ENCODE measurements at places on chromosomes 5 and 9. TPM values are rescaled to one million over a fixed set of nuclear protein-coding genes. Genes with fewer than 3 reads are reported as not detected.

- DNase-seq: no peak
These were observed 137.4 kb downstream of the SCAMP1 start for GRCh38 chr5:78497573-78498533.

GRCh38 chr9:4923141-4923540, 61.9 kb upstream of the JAK2 start:
- no peak for DNase-seq

GRCh38 chr5:72539726-72540125, 32.5 kb upstream of the ZNF366 start:
- no peak for DNase-seq

- DNase-seq: no peak
These were observed 64.6 kb downstream of the YTHDC2 start for GRCh38 chr5:113578091-113578490.

DNA sequence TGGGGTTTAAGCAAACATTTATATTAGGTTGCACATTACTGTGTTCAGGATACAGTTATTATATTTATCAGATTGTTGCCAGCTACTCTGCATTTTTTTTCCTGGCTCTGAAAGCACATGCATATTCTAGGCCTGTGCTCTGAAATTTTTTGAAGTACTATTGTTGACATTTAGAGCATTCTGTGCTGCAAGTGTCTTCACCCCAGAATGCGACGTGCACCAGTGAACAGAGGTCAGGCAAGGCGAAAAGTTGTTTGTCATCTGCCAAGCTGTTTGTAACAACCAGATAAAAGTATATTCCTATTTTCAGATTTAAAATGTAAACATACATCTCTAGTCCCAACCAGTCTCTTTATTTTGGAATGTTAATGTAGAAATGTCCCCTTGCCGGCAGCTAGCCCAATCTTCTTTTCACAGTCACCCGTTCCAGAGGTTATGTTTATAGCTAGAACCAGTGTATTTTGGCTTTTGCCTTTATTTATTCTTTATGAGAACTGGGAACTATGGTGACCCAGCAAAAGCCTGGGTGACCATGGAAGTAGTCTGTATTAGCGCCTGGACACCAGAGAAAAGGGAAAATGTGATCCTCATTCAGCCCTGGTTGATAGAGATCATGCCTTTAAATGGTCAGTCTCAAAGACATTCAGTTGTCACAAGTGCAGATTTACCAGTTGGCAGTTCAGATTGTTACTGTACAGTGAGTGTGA, 84.6 kb downstream of the NDUFAF2 start:
- peak; percentile 75 for DNase-seq

DNA sequence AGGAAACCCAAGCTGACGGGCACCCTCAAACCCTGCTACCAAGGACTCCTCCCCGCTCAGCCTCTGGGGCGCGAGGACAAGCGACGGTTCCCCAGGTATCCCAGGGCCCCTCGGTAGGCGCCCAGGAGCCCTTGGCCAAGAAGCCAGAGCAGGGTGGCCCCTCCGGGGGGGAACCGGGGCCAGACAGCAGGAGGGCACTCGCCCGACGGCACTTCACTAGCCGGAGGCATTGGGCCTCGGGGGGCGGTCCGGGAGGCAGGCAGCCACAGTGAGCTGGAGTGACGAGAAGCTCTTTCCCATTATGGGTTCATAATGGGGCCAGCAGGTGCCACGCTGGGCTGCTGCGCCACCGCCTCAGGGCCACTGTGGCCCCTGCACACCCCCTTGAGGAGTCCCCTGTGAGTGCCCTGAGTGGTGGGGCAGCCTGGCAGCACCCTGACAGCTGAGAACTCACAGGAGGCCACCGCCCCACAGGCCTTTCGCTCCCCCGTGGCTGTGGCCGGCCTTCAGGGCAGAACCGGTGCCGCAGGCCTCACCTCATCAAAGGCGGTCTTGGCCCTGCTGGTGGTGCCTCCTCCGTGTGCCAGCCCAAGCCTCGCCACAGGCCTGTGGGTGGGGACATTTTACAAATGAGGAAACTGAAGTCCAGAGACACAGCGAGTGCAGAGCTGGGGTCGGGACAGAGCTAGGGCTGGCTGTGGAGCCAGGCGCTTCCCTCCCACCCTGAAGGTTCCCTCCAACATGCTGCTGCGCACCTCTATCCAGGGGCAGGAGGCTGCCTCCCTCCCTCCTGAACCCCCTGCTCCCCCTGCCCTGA, 68.7 kb downstream of the PSMB7 start:
- DNase-seq: no peak

DNA sequence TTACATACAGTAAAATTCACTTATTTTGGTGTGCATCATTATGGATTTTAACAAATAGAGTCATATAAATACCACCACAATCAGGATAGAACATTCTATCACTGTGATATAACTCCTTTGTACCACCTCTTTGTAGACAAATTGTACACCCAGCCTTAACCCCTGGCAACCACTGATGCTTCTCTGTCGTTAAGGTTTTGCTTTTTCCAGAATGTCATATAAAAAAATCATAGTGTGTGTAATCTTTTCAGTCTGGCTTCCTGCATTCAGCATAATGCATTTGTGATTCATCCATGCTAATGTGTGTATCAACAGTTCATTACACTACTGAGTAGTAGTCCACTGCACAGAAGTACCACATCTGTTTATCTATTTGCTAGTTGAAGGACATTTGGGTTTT, 81.2 kb downstream of the ARSB start:
- no peak for DNase-seq

- no peak for DNase-seq
These were observed 51.3 kb upstream of the CRHBP start for GRCh38 chr5:76901522-76901921.

DNA sequence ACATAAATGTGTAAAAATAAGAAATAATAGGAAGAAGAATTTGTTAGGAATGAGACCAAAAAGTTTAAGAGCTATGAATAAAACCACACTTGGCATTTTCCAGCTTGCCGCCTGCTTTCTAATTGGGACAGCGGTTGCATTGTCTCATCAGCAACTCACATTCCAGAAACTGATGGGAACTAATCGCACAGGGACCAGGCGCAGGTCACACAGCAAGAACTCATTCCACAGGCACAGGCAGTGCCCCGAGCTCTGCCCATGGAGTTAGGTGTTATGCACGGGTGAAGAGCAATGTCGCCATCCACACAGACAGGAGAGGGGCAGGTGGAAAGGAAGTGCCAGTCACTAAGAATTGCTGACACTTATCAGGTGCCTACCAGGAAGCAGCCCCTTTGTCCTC, 279.9 kb downstream of the NSG2 start:
- no peak for DNase-seq

GRCh38 chr9:98911042-98911441, 32.7 kb upstream of the COL15A1 start:
- DNase-seq: no peak

DNA sequence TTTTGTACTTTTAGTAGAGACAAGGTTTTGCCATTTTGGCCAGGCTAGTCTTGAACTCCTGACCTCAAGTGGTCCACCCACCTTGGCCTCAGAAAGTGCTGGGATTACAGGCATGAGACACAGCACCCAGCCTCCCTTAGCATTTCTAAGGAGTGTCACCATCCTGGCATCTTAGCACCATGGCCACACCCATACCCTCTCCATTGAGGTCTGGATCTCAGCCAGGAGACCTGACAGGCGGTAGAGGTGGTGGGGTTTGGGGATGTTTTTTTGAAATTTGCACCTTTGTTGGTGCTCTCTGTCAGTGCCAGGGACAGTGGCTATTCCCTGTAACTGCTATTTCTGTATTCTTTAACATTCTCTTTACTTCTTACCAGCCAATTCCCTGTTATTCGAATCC, 72.5 kb downstream of the TRIM36 start:
- DNase-seq: no peak

GRCh38 chr5:151812757-151813309, 41.1 kb downstream of the G3BP1 start:
- peak; percentile 10 for DNase-seq

DNA sequence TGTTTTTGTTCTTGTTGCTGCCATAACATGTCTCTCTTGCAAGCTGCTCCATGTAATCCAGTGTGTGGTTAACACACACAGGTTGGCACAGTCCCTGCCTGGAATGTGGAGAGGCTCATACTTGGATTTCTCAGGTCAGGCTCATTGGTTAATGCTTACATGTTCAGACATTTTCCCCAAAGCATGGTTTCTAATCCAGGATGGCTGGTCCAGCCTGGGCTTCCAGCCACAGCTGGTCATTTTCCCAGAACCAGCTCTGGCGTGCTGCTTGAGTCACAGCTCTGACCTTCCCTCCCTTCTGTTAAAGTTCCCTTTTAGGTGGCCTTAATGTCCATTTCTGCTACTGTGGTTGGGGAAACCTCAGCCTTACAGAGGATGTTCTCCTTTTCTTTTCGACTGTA, 294.3 kb downstream of the TAF11L14 start:
- DNase-seq: peak; percentile 70

DNA sequence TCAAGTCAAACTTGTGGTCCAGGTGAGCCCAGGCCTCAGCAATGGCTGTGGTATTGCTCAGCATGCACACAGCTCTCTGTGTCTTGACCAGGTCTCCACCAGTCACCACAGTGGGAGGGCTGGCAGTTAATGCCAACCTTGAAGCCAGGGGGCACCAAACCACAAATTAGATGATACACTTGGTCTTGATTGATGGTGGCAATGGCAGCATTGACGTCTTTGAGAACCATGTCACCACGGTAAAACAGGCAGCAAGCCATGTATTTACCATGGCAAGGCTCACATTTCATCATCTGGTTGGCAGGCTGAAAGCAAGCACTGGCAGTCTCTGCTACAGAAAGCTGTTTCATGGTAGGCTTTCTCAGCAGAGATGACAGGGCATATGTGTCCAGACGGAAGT, 40.0 kb downstream of the NIM1K start:
- DNase-seq: no peak

DNA sequence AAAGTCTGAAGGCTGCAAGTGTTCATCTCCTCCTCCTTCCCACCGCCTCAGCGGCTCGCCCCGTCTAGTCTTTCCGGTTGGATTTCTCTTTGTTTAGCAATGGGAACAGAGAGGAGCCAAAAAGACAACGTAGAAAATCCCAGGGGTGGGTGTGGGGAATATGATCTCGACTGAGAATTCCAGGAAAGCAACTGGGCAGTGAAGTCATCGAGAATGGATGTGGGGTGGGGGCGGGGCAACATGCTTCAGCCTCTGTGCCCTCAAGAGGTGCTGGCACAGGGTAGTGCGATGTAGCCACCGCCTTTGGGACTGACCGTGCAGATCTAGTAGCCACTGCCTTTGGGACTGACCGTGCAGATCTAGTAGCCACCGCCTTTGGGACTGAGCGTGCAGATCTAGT, 12.9 kb downstream of the MSX2 start:
- peak; percentile 15 for DNase-seq

DNA sequence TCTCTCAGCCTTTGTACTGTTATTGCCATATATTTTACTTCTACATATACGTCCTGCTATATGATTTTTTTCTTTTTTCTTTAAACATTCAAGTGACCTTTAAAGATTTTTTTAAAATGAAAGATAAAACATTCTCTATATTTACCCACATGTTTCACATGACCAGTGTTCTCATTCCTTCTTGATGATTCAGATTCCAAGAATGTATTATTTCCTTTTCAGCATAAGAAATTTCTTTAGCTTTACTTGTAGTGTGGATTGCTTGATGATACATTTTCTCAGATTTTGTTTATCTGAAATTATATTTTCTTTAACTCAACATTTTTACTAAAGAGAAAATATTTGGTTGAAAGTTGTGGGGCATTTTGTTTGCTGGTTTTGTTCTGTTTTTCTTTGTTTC, 792.1 kb downstream of the BRINP1 start:
- DNase-seq: no peak

DNA sequence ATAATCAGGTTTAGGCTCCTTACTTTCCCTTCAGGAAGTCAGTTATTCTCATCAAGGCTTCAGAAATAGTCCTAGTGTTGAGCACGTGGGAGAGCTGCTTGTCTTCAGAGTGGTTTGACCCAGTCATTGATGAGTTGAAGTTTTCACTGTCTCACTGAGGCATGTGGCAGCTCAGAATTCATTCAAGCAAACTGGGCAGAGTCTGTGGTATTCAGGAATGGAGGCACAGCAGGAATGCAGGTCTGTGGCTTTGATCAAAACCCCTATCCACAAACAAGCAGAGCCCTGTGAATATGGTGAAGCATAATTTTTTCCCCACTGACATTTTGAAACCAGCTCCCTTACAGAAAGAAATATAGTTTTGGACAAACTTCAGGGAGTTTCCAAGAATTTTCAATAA, 207.3 kb downstream of the CD180 start:
- no peak for DNase-seq

DNA sequence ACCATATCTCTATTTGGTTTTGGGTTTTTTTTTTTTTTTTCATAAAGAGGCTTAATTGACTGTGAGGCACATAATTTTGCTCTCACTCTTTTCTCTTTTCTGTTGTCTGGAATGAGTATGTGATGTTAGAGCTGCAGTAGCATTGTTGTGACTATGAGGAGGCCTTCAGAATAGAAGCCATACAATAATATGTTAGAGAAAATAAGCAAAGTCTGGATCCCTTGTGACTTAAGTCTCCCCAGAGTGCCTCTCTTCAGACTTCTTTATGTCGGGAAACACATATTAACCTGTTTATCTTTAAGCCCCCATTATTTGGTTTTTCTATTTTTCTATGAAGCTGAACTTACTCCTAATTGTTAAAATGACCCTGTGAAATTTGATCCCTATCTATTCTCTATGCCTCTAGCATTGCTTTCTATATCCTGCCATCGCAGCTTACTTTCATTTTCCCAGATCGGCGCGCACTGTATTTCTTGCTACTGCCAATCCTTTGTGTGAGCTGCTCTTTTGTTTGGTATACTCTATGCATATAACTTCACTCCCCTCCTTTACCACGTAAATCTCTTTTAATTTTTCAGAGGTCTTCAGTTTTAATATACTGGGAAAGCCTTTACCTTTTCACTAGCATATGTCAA, 372.5 kb upstream of the KCNN2 start:
- no peak for DNase-seq

GRCh38 chr9:34717996-34718614, 8.2 kb upstream of the CCL21 start:
- no peak for DNase-seq

Gene MARCOL
- polyA plus RNA-seq: not detected

Gene SCGB3A2
- polyA plus RNA-seq: not detected

Gene OCLN
- 4.2 TPM for polyA plus RNA-seq

Gene FBP1
- polyA plus RNA-seq: 34.7 TPM

Gene TYRP1
- 0.19 TPM for polyA plus RNA-seq

Gene DEPDC1B
- polyA plus RNA-seq: 10.4 TPM

Gene DMRTA1
- polyA plus RNA-seq: 0.48 TPM

Gene FRRS1L
- polyA plus RNA-seq: 7.0 TPM

Gene OR1Q1
- polyA plus RNA-seq: not detected

Gene TGFBI
- 10.4 TPM for polyA plus RNA-seq

Gene ZCCHC7
- 8.1 TPM for polyA plus RNA-seq
